RCC 7860 (cell line): ENCODE measurements at places on chromosomes 3 and 15.

DNA sequence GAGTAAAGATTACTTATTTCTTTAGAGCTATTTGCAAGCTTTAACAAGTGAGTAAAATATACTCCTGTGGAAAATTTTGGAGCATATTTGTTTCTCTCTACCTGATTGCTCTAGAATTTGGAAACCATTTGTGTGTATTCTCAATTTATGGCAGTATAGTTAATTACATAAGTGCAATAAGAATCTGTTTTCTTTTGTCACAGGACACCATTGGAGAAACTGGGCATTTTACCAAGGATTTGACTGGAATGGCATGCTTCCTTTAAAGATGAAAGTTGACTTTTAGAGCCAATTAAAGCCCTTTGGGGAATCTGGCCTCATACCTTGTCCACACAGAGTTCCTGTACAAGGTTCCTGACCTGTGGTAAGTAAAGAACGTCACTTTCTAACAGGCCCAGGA lies 38.4 kb downstream of the PAQR5 start:
- no peak for DNase-seq

DNA sequence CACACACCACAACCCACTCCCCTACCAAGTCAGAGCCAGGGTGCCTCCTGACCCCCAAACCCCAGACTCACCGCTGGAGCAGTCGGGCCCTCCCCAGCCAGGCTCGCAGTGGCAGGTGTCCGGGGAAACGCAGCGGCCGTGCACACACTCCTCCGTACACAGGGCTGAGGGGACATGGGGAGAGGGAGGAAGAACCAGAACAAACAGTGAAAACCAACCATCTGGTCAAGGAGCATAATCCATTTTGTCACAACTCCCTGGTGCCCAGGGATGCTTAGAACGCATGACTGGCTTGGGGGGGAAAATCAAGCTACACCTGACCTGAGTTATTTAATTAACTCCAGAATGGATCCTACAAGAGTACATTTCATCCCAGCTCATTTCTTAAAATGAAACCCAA lies 159.2 kb downstream of the MEGF11 start:
- no peak for DNase-seq

GRCh38 chr3:66409771-66410754 lies 90.8 kb downstream of the LRIG1 start:
- DNase-seq = no peak

DNA sequence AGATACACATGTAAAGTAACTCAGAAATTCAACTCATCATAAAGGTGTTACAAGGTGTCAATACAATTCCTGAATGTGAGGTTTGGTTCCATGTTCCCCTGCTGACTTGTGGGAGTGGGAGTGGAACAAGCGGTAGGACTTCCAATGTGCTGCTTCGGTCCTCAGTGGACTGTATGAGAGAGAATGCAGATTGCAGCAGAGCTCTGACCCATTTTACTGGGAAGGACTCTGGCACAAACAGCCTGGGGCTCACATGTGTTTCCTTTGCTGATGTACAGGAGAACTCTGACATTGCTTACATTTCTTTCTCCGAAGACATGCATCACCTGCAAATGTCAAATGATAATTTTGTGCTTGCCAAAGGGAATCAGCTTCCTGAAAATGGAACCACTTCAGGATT lies 111.5 kb downstream of the UNC13C start:
- no peak for DNase-seq

DNA sequence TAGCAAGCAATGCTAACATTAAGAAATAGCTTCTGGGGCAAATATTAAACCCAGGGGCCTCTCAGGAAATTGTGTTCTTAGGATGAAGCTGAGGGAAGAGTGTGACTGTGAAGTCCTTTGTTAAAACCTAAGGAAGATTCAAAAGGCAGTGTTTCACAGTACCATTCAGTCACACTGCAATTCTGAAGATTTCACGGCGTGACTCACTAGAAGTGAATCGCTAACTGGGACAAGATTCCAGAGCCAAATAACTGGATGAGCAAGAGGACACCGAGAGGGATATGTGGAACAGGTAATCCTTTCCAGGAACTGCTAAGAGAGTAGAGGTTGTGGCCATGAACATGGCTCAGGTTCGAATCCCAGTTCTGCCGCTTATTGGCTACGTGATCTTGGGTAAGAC lies 61.8 kb upstream of the SMAD3 start:
- peak; percentile 56 for DNase-seq

DNA sequence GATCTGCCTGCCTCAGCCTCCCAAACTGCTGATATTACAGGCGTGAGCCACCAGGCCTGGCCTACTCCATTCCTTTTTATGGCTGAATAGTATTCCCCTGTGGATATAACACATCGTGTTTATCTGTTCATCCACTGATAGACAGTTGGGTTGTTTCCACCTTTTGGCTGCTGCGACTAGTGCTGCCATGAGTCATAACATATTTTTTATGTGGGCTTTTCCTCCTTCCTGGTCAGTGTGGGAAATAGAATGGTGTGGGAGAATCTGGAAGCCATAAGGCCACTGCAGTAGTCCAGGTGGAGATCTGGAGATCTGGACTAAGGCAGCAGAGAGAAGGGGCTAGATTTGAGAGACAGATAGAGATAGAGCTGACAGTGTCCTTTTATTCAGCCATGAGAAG lies 16.2 kb downstream of the LCMT2 start:
- peak; percentile 12 for DNase-seq

- DNase-seq = no peak
Measured at GRCh38 chr3:38823722-38824121, 7.7 kb upstream of the SCN10A start.

DNA sequence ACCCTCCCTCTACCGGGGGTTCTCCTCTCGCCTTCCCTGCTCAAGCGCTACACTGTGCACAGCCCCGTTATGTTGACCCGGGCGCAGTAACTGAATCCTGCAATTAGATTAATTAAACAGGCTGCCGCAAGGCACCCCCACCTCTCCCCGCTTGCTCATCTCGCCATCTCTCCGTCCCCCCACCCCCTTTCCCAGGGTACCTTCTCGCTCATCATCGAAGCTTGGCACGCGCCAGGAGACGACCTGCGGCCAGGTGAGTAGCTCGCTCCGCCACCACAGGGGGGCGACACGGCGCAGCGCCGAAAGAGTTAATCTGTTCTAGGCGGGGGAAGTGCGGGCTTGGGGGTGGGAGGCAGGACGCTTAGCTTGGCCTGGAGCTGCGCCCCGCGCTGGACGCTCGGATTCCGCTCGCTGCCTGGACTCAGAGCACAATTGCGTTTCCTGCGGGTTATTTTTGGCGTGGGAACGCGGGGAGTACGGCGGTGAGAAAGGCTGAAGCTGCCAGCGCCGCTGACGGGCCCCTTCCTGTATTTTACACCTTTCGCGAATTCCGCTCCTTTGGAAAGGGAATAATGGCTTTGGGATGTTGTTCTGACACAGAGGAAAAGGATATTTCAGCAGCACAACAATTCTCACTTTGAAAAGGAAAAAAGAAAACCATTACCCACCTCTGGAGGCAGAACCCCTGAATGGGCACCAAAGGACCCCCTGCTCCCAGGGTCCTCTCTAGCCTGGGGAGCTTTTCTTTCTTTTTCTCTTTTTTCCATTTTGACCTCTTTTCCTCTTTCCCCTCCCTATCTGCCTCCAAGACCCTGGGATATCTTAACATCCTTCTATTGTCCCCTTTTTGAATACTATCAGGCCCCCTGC lies 1.5 kb downstream of the DLL4 start:
- no peak for DNase-seq

DNA sequence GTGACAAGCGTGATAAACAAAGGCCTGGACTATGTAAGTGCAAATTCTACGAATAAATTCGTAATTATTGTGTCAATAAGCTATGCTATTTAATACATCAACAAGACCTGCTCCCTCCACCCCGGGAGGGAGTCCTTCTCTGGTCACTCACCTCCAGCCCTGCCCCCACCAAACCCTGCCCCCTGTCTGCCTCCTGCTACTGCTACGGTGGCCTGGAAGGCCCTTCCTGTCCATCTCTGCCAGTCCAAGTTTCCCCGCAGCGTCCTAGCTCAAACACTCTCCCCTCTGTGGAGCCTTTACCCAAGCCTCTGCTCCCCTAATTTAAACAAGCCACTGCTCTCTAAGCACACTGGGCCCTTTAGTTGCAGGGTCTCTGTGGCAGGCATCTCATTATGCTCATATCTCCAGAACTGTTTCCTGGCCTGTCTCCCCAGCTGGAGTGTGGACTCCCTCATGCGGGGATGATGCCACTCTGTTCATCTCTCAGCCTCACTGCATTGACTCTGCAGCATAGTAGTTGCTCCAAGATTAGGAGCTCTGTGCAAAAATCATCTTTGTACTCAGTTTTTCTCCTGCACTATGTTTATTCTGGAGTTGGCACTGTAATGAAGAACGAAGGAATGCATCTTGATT lies 241.2 kb downstream of the NTRK3 start:
- DNase-seq = no peak

DNA sequence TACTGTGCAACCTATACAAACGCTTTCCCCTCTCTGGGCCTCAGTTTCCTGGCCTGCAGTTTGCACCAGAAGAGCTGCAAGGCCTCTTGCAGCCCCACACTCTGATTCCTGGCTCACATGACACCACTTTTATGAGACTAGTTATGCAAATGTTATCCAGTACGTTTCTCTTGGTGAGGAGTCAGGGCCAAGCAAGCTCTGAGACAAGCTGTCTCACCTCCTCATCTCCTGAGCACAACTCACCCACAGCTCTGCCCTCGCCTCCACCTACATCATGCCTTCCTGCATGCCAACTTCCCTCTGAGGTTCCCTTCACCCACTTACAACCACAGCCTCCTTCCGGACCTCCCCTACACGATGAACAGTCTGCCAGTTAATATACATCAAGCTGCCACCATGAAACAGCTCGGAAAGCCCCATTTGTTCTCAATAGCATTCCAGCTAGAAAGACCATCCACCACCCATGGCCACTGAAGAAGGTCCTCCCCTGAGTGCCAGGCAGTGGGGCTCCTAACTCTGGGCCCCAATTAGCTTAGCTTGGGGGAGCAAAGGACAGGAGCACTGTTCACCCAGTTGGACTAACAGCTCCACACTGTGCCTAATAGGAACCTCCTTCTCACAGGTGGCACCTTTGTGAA lies 25.0 kb downstream of the CRYGS start:
- no peak for DNase-seq

GRCh38 chr3:127819086-127819485 lies 3.2 kb downstream of the MGLL start:
- no peak for DNase-seq

DNA sequence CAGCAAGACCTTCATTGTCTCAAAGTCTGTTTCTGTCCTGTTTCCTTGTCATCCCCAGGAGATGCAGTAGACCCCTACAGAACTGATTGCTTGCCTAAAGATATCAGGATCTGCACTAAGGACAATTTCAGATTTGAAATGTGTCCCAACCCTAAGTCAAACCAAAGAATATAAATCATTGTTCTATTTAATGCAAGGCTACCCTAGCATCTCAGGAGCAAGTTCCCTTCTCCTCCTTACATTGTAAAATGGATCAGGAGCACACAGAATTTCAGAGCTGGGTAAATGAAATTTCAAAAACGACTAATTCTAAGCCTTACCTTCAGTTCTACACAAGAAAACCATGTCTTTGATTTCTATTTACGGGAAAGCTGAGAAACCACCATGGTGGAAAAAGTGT lies 360.9 kb upstream of the KCNH8 start:
- DNase-seq = no peak

GRCh38 chr3:24504772-24505171 lies 10.1 kb upstream of the THRB start:
- DNase-seq = no peak

DNA sequence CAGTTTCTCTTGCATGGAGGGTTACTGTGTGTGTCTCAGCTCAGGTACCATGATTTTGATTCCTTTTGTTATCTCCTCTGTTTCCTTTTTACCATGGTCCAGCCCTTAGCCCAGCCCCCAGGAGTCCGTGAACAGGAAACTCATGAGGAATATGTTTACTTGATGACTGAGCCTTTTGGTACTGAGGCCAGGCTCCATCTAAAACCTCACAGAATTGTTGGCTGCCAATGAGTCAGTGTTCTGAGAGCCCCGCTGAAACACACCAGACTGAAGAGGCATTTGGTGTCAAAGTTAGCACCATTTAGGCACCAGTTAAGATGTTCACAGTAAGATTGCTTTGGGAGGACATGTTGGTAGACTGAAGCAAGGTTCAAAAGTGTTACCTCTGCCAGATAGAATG lies 80.9 kb downstream of the DGKG start:
- peak; percentile 37 for DNase-seq

DNA sequence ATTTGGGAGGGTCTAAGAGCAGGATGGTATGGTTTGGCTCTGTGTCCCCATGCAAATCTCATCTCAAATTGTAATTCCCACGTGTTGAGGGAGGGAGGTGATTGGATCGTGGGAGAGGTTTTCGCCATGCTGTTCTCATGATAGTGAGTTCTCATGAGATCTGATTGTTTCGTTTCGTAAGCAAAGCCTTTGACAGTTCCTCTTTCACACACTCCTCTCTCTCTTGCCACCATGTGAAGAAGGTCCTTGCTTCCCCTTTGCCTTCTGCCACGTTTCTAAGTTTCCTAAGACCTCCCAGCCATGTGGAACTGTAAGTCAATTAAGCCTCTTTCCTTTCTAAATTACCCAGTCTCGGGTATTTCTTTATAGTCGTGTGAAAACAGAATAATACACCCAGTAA lies 553.7 kb downstream of the TAFA4 start:
- no peak for DNase-seq

GRCh38 chr3:123685780-123686179 lies 100.9 kb upstream of the HACD2 start:
- no peak for DNase-seq

DNA sequence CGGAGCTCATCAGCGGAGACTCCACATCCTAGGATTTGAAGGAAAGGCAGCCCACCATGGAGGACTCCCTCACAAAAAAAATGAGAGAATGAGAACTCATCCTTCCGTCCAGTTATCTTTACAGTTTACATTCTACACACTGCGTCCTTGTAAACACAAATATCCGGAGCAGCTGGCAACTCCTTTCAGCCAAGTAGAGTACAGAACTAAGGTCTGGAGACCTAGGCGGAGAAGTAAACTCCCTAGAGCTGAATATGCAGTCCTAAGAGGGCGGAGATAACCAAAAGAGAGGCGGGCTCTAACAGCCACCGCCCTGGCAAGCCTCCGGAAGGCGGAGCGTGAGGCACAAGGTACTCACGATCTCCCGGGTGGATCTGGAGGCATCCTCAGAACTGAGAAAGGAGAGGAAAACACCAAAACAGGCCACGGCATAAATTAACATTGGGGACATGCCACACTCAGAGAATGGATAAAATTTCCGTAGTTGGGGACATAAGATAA lies 924 bp upstream of the SIN3A start:
- peak; percentile 67 for DNase-seq

- DNase-seq = no peak
Measured at GRCh38 chr3:114178770-114179368, at the start of gene DRD3. DRD3 (minus strand) TSS chr3:114179052; CDS start chr3:114171992, 7,060 bp downstream.

DNA sequence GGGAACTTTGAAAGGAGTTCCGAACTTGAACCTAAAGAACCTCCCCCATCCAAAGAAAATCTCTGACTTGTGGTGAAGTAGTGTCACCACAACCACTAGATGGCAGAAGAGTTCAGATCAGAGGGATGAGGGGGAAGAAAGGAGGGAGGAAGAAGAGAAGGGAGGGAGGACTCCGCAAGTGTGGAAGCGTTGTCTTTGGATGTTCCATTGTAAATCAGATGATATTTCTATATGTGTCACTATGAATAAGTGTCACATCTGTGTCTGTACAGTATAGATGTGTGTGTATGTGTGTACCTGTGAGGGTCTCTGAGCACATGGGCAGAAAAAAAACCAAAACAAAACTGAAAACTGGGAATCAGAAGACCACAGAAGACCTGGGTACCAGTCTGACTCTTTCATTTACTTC lies 16.9 kb downstream of the SLC24A1 start:
- DNase-seq = peak; percentile 67
